ENCODE measurements at places on chromosomes 11 and 22.

DNA sequence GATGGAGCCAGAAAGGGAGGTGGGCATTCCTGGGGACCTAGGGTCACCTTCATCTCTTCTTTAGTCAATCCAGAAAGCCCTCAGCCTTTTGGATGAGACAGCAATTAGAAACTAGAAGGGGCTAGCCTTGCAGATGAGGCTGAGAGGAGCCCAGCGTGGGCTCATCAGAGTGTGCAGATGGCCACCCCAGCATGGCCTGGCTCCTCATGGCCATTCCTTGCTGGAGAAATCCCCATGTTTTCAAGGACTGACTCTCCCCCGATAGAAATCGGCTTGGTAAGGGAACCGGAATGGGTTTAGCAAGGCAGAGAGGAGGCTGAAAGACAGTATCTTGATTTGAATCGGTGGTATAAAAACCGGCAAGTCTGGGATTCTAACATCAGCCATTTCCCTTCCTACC, 274.6 kb downstream of the BUD13 start:
- DNase-seq, result no peak

DNA sequence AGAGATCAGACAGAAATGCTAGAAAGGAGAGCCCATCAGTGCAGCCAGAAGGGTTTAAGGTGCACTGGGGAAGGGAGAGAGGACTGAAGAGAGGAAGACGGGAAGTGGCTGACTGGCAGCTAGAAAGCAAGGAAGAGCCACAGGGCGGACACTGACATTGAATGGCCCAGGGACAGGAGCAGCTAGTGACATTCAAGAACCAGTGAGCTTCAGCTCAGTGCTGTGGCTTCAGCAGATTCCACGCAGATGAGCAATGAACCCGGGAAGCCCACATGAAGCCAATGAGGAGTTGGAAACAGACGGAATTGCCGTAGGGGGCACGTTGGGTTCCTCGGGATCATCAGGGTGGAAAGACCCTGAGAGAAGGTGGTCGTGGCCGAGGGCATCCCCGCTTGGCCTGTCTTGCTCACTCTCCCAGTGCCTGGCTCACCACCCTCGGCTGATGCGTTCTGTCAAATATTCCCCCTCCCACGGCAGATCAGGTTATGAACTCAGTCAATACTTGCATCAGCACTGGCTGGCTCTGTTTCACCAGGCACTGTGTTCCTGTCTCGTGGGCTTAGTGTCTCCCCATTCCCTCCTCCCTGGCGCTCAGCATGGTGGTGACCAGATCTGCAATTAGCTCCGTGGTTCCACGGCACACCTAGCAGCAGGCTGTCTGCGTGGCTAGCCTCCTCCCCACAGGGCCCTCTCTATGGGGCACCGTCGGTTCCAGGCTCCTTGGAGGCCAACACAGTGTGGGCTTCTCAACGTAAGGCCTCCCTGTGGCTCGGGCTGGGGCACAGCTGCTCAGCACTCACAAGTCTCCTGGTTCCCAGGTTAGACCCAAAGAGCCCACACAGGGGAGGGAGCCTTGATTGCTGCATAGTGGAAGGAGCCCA, 145.5 kb downstream of the TRIM29 start:
- no peak for DNase-seq

DNA sequence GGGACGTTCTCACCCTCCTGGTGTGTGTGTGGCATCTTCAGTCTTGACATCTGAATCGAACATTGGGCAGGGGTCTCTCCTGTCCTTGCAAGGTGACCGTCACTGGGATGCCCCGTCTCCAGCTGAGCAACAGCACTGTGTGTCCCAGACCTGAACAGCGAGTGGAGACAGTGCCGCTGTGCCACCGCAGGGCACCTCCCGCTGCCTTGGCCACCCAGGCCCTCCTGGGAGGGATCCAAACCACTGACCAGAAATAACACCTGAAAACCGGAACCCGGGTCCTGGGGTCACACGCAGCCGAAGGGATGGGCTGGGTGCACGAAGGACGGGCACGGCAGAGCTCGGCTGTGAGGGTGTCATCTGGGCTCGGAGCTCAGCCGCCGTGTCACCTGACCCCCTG, 102.2 kb downstream of the BRD1 start:
- DNase-seq, result no peak

- DNase-seq, result no peak
These were observed 37.2 kb upstream of the GRAMD1B start for GRCh38 chr11:123392844-123393243.

- DNase-seq, result no peak
These were observed 21.7 kb downstream of the FAM168A start for GRCh38 chr11:73576185-73576614.

GRCh38 chr11:90373971-90374370, 151.1 kb upstream of the CHORDC1 start:
- DNase-seq, result no peak

DNA sequence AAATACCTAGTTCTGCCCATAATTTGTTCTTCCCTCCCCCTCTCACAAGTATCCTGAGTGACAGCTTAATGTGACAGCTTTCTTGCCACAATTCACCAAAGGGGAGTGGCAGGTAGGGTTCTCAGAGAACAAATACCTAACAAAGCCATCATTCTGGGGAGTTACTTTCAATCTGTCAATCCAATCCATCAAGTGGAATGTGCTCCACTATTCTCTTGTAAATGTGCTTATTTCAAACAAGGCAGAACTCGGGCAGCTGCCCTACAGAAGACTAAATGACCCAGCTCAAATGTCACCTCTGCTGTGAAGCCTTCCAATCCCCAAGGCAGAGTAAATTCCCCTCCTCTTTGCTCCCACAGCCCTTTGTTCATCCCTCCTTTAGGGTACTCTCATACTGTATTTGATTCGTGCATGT, 27.8 kb downstream of the LGR4 start:
- no peak for DNase-seq

- DNase-seq, result no peak
These were observed 592.6 kb downstream of the ETS1 start for GRCh38 chr11:127994736-127995135.

DNA sequence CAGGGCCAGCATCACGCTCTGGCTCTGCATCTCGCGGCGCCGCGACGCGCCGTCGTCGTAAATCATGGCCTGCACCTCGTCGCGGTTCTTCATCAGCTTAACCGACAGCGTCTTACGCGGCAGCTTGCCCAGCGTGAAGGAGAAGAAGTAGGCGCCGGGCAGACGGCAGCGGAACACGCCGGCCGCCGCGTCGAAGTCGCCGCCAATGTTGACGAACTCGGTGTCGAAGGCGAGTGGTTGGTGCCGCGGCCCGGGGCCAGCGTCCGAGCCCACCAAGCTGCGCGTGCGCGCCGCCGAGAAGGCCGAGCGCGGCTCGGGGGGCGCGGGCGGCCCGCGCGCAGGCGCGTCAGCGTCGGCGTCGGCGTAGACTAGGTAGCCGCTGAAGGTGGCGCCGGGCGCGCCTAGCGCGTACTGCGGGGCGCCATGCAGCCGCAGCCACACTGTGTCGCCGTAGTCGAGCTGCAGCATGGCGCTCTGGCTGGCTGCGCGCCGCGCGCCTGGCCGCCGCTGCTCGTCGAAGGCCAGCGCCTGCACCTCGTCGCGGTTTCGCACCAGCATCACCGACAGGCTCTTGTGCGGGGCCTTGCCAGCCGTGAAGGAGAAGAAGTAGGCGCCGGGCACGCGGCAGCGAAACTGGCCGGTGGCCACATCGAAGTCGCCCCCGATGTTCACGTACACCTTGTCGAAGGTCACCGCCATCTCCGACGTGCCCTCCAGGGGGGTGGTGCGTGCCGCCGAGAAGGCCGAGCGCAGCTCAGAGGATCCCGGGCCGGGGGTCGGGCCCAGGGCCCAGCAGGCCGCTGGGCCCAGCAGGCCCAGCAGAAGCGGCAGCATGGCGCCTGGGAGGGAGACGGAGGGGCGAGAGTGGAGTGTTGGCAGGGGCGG, 3.7 kb downstream of the FAM180B start:
- DNase-seq, result no peak

- no peak for DNase-seq
These were observed 6.5 kb downstream of the FAR1 start for GRCh38 chr11:13674799-13675509.

DNA sequence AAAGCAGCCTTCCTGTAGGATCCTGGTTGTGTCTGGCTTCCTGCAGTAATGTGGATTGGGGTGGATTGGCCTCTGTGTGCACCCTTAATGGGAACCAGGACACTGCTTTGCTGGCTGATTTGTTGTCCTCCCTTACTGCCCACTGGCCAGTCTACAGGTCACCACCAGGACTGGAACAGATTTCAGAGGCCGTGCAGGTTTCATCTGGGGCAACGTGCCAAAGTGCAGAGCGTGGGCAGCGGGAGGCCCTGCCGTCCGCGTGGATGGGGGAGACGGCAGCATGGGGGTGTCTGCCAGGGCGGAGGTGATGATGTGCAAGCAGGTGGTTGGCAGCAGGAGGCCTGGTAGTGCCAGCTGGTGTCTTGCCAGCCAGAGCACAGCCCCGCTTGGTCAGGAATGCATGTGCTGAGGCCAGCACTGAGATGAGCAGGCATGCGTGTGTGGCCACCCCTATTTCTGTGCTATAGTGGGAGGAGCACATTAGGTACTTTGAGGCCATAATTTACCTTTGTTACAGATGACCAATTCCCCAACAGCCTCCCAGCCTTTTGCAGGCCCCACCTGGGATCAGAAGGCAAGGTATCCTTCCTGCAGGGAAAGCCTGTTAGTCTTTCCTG, 24.3 kb downstream of the BCR start:
- DNase-seq, result no peak

Measured in central memory CD8-positive, alpha-beta T cell (primary cell).